ENCODE measurements at places on chromosomes 3 and 15. TPM values are rescaled to one million over a fixed set of nuclear protein-coding genes. Genes with fewer than 3 reads are reported as not detected.
A peak's percentile ranks its signal among the peaks of the same experiment; 100 is the strongest.

- no peaks in the 10 kb centered on the region for H3K4me1 ChIP-seq
- H3K36me3 ChIP-seq: no peaks in the 10 kb centered on the region
- H3K27ac ChIP-seq: no peak overlapping the region
- DNase-seq: no peak
- no peaks in the 10 kb centered on the region for H3K27me3 ChIP-seq
- no peak overlapping the region for H3K4me3 ChIP-seq
Observed at GRCh38 chr3:157522648-157523047, 19.4 kb upstream of the VEPH1 start.

- H3K27me3 ChIP-seq: no peaks in the 10 kb centered on the region
- DNase-seq: no peak
- peaks cover 5% of the 10 kb centered on the region for H3K4me1 ChIP-seq
- no peaks in the 10 kb centered on the region for H3K36me3 ChIP-seq
- H3K4me3 ChIP-seq: no peak overlapping the region
Observed at GRCh38 chr15:76809412-76810103, 95.6 kb downstream of the SCAPER start.

DNA sequence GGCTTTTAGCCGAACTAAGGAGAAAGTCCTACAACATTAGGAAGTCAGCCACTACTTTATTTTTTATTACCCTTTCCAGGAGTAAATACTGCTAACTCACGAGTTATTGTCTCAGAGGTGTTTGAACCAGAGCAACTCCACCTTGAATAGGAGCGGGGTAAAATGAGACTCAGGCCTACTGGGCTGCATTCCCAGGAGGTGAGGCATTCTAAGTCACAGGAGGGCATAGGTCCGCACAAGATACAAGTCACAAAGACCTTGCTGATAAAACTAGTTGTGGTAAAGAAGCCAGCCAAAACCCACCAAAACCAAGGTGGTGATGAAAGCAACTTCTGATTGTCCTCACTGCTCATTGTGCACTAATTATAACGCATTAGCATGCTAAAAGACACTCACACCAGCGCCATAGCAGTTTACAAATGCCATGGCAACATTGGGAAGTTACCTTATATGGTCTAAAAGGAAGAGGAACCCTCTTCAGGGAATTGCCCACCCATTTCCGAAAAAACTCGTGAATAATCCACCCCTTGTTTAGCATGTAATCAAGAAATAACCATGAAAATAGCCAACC lies 555.9 kb downstream of the IGSF11 start:
- no peak for DNase-seq
- no peaks in the 10 kb centered on the region for H3K36me3 ChIP-seq
- H3K27ac ChIP-seq: no peak overlapping the region
- H3K27me3 ChIP-seq: no peaks in the 10 kb centered on the region
- no peak overlapping the region for H3K4me3 ChIP-seq

DNA sequence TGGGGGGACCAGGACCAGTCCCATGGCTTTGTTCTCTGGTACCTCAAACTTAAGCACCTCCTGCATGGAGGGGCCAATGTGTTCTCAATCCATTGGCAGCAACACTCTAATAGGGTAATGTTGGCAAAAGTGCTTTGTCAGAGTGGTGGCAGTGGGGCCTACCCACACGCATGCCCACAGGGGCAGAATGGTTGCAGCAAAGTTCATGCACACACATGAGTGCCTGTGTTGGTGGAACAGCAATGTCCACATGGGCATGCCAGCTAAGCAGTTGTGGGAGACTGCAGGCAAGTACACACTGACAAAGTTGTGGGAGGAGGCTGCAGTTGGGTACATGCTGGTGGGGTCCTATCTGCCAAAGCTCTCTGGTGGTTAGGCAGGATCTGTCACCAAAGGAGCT lies 645.2 kb downstream of the ZNF385D start:
- no peaks in the 10 kb centered on the region for H3K36me3 ChIP-seq
- no peaks in the 10 kb centered on the region for H3K4me1 ChIP-seq
- H3K27ac ChIP-seq: no peak overlapping the region
- no peak for DNase-seq
- no peak overlapping the region for H3K4me3 ChIP-seq
- no peaks in the 10 kb centered on the region for H3K27me3 ChIP-seq

GRCh38 chr3:42979044-42979972 lies at the start of gene GASK1A:
GASK1A (plus strand) TSS chr3:42979311; CDS start chr3:42979643, 332 bp downstream.
- peaks cover 31% of the 10 kb centered on the region for H3K27me3 ChIP-seq
- peak; percentile 19 for DNase-seq
- no peak within 1 kb of the TSS for H3K27ac ChIP-seq
- no peaks in the 10 kb centered on the region for H3K36me3 ChIP-seq
- H3K4me1 ChIP-seq: peaks cover 10% of the 10 kb centered on the region
- peak within 1 kb of the TSS; percentile 66 for H3K4me3 ChIP-seq

GRCh38 chr3:9194509-9195184 lies 54.8 kb downstream of the SRGAP3 start:
- H3K27ac ChIP-seq: no peak overlapping the region
- no peak for DNase-seq
- H3K27me3 ChIP-seq: no peaks in the 10 kb centered on the region

- H3K4me1 ChIP-seq: no peaks in the 10 kb centered on the region
- no peaks in the 10 kb centered on the region for H3K27me3 ChIP-seq
- no peak for DNase-seq
- H3K4me3 ChIP-seq: no peak overlapping the region
- H3K36me3 ChIP-seq: no peaks in the 10 kb centered on the region
Observed at GRCh38 chr3:169112153-169112892, 551.2 kb downstream of the MECOM start.

GRCh38 chr3:47877290-47877689 lies 74.4 kb downstream of the DHX30 start:
- peak overlapping the region; percentile 42 for H3K27ac ChIP-seq
- peaks cover 49% of the 10 kb centered on the region for H3K4me1 ChIP-seq
- DNase-seq: no peak
- no peaks in the 10 kb centered on the region for H3K36me3 ChIP-seq
- H3K27me3 ChIP-seq: no peaks in the 10 kb centered on the region
- no peak overlapping the region for H3K4me3 ChIP-seq

DNA sequence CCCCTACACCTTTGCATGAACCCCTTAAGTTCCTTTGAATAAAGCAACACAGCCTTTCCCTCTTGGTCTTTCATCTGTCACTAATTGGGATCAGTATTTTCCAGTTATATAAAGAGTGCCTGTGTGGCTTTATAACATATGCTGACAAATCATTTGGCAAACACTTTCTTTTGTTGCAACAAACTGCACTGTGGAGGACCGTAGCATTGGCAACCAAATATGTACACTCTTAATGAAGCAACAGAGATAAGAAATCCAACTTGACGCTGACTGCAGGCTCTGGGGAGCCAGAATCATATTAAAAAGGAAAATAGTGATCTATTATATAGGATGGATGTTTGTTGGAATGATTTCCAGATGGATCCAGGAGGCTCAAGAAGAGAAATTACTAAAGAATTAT lies 120.1 kb upstream of the PRICKLE2 start:
- no peak overlapping the region for H3K4me3 ChIP-seq
- peaks cover 8% of the 10 kb centered on the region for H3K4me1 ChIP-seq
- H3K36me3 ChIP-seq: no peaks in the 10 kb centered on the region
- DNase-seq: no peak
- no peak overlapping the region for H3K27ac ChIP-seq
- no peaks in the 10 kb centered on the region for H3K27me3 ChIP-seq

DNA sequence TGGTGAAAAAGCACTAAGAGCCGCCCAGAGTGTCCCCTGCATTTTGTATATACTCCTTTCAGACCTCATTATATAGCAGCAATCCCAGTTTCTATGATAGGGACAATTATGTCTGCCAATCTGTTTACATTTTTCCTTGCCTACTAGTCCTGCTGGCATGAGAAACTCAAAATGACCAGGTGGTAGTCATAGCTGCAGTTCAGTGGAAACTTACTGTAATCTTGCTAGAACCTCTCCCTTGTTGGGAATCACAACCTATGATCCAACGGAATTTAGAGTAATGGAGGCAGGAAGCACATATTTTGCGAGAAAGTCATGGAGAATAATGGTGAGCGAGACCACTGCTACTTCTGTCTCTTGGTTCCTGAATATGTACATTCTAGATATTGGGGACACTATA lies 28.6 kb upstream of the MINAR1 start:
- no peaks in the 10 kb centered on the region for H3K36me3 ChIP-seq
- no peaks in the 10 kb centered on the region for H3K4me1 ChIP-seq
- H3K27ac ChIP-seq: no peak overlapping the region
- no peak overlapping the region for H3K4me3 ChIP-seq

DNA sequence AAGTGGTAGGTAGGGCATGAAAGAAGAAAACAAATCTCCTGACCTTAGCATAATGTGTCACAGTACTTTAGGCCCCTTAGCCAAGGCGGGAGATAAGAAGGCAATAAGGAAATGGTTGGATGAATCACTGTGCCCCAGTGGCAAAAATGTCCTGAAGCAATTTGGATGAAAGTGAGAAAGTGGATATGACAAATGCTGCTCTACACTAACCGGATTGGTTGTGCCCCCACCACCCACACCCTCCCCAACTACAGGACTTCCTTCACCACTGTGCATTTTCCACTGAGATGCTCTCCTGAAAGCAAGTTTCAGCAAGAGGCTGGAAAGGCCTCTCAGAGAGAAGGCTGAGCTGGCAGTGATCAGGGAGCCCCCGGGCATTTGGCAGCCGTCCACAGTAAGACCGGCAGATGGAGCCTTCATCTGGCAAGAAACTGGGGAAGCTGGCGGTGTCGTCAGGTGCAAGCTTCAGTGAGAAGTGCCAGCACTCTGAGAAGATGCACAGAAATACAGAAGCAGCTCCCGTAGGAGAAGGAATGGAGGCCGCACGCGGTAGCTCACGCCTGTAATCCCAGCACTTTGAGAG lies 63.8 kb downstream of the ATP1B3 start:
- DNase-seq: no peak
- no peaks in the 10 kb centered on the region for H3K36me3 ChIP-seq

- no peak for DNase-seq
- no peak overlapping the region for H3K4me3 ChIP-seq
- no peaks in the 10 kb centered on the region for H3K36me3 ChIP-seq
Observed at GRCh38 chr15:72792431-72792830, 8.9 kb upstream of the ADPGK start.

DNA sequence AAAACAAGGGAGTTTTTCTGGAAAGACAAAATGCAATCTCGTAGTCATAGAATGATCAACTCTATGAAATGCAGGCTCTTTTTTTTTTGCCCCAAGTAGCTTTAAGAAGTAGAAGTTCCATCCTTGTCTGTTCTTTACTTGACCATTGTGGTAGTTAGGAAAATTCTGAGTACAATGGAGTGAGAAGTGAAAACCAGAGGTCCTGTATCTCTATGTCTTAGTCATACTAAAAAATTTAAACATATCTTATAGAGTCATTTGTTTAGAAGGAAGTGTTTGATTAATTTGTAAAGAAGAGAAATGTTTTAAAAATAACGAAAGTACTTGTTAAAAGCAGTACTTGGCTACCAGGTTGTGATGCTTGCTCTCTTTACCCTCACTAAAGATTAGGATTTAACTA lies 52.4 kb downstream of the PRKCI start:
- H3K4me1 ChIP-seq: no peaks in the 10 kb centered on the region
- H3K4me3 ChIP-seq: no peak overlapping the region
- no peak overlapping the region for H3K27ac ChIP-seq
- H3K27me3 ChIP-seq: no peaks in the 10 kb centered on the region
- H3K36me3 ChIP-seq: no peaks in the 10 kb centered on the region

The MYEF2 gene
- total RNA-seq: 7.7 TPM

The WDR72 gene
- not detected for total RNA-seq

The DNAH12 gene
- 0.19 TPM for total RNA-seq

The SH3GL3 gene
- not detected for total RNA-seq

The ITIH1 gene
- not detected for total RNA-seq

The TMOD2 gene
- 5.4 TPM for total RNA-seq

Measured in heart right ventricle (tissue), 16 donors.